ENCODE measurements at places on chromosomes 4 and X.

DNA sequence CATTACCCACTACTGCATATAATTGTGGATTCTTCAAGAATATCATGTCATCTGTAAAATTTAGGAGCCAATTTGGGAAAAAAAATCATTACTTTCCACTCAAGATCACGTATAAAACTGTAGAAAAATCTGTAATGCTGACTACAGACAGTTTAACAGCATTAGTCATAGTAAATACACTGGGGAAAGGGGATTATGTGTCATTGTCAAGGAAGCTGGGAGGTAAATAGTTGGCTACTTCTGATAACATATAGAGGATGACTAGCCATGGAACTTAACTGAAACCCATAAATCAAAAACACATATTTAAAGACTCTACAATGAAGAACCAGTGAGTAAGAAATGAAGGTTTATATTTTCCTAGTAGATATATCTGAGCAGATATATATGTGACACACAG, 1666.4 kb upstream of the IGFBP7 start:
- DNase-seq, result no peak

DNA sequence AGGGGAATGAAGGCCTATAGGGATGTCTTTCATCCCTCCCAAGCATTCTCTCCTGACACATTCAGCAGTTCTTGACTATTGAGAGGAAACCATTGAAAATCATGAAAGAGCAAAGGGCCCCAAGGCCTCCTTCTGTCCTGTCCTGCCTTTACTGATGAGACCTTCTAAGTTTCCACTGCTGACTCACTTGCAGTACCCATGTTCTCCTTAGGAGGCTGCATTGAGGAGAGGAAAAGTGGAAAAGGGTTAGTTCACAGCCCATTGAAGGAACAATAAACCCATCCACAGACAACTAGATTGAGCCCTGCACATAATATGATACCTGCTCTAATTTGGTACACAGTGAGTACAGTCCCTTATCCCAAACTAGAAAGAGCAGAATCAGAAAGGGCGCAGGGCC, 115.1 kb upstream of the PNPLA4 start:
- DNase-seq, result no peak

DNA sequence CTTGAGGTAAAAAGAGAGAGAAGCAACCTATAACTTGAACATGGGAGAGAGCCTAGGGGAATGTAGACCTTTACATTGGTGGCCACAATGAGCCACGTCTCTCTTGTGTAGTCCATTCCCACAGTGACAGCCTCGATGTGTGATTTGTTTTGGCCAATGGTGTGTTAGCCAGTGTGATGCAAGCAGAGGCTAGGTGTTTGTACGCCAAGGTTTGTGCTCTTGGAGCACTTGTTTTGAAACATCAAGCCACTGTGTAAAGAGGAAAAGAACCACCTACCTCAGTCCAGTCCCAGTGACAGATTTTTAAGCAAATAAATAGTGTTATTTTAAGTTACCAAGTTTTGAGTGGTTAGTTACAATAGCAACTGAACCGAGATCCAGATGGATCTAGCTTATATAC, 23.9 kb upstream of the TMEM192 start:
- no peak for DNase-seq

GRCh38 chrX:14675500-14675899, 146.2 kb downstream of the GLRA2 start:
- DNase-seq, result no peak

DNA sequence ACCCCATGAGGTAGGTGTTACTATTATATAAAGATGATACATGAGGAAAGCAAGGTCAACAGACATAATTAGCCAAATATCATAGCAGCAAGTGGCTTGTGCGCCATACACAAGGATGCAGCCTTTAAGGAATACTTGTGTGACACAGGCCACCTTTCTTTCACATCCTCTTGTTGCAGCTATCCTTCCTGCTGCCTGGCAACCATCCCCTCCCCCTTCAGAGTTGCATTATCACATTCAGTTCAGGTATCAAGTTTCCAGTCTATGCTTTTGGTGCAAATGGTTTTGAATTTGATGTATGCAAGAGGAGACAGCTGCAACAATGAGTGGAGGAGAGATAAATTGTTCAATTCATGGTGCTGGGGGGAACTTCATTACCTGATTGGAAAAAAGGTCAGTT, 6.4 kb downstream of the ZCCHC18 start:
- no peak for DNase-seq

DNA sequence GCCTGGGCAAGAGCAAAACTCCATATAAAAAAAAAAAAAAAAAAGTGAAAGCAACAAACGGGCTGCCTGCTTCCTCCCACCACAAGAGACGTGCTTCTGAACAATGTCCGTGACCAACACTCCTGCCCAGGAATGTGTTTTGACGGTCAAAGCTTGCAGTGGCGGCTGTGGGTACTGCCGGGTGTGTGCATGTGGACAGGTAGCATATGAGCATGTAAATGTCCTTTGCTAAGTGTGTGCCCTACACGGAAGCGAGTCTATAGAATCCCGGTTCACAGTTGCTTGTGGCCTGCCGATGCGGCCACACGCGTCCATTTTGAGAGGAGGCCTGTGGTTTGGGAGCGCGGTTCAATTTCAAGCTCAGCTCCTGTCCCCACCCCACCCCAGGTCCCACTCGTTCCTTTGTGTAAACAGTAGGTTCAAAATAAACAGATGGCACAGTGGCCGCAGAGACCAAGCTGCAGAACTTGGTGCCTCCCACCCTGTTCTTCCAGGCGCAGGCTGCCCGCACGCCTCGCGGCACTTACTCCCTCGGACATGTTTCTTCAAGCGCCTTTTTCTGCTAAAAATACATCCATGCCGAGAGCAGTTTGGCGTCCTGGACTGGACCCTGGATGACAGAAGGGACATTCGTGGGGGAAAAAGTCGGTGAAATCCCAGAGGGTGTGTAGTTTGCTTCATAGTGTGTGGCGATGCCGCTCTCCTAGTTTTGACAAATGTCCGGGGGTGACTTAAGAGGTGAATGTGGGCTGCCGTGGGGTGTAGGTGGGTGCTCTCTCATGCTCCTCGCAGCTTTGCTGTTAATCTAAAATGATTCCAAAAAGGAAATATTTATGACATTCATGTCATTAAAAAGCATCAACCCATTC, 11.5 kb upstream of the NKX1-1 start:
- DNase-seq, result no peak

GRCh38 chr4:149050840-149051239, 608.6 kb upstream of the NR3C2 start:
- DNase-seq, result no peak

DNA sequence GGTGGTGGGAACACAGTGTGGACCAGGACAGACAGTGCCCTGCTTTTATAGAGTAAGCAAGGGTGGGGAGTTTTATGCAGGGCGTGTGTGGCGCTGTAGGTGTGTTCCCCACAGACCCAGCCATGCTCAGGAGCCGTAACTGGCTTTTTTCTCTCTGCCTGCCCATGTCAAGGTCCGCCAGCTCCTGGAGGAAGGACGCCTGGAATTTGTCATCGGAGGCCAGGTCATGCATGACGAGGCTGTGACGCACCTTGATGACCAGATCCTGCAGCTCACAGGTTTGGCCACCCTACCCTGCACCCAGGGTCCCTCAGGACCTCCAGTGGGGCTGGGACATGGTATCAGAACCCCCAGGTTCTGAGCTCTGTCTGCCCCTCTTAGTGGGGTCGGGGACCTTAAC, 3.2 kb downstream of the MAN2B2 start:
- DNase-seq, result no peak

DNA sequence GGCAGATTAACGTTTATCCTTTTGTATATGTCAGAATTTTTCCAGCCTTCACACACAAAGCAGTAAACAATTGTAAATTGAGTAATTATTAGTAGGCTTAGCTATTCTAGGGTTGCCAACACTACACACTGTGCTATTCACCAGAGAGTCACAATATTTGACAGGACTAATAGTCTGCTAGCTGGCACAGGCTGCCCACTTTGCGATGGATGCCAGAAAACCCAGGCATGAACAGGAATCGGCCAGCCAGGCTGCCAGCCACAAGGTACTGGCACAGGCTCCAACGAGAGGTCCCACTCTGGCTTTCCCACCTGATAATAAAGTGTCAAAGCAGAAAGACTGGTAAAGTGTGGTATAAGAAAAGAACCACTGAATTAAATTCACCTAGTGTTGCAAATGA, 94.8 kb downstream of the TET2 start:
- peak; percentile 87 for DNase-seq

- DNase-seq, result no peak
These were observed 71.5 kb downstream of the SLC16A2 start for GRCh38 chrX:74492720-74493201.

DNA sequence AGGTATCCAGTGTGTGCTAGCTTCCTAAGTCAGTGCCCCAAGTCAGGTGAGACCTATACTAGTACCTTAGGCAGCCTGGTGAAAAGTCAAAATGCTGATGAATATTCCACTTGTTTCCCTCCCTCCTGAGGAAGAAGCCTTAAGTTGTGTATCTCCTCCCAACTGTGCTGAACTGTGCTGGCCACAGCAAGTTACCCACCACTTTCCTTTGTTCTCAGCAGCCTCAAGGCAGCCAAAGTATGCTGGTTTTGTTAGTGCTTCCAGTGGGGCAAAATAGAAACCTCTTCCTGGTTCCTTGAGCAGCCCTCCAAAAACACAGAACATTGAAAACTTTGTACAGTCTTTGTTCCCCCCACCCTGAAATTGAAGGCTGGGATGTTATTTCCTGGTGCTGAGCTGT, 13.9 kb downstream of the ATG4A start:
- no peak for DNase-seq

DNA sequence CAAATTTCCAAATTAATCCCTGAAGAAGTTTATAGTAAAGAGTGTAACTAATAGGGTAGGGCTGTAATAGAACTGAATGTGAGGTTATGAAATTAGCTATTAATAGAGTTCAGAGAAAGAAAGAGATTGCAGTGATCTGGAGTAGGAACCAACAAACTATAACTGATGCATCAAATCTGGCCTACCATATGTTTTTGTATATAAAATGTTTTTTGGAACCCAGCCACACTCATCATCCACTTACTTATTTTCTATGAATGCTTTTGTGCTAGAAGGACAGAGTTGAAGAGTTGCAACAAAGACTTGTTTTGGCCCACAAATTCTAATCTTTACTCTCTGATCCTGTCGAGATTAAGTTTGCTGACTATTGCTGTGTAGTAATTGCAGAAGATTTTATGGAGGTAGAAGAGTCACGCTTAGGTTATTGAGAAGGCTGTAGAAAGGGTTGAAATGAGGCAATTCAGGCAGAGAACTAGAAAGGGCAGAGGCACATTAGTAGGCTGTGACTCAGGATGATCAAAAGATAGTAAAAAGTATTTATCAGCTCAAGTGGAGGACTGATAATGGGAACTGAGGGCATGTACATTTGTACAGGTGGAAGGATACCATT, 298.7 kb upstream of the EMCN start:
- DNase-seq, result no peak

GRCh38 chr4:1751155-1751918, 30.0 kb downstream of the TACC3 start:
- DNase-seq, result no peak

DNA sequence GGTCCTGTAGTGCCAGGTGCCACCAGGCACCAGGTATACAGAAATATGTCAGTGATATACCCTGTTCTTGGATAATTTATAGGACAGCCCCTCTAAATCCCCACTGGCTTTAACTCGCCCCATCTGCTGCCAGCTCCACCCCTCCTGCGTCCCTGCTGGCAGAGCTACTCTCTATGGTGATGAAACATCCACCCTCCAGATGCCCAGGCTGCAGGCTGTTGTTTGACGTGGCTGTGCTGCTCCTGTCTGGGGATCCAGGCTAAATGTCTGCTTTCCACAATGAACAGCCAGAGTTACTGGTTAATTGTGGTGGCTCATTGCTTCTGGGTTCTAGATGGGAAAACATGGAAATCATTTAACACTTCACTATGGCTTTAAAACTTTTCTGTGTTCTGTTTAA, 12.9 kb downstream of the NHSL2 start:
- no peak for DNase-seq

DNA sequence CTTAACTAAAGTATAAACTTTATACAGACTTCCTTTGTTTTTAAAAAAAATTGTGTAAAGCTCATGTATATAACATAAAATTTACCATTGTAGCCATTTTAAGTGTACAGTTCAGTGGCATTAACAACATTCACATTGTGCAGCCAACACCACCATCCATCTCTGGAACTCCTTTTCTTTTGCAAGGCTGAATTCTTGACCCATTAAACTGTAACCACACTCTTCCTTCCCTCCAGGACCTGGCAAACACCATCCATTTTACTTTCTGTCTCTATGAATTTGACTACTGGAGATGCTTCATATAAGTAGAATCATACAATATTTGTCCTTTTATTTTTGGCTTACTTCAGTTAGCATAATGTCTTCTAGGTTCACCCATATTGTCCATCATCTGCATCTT, 104.7 kb downstream of the RASL11B start:
- DNase-seq, result no peak

GRCh38 chrX:136199365-136199764, 51.8 kb downstream of the MAP7D3 start:
- no peak for DNase-seq

GRCh38 chr4:112214390-112215264, 17.0 kb upstream of the AP1AR start:
- DNase-seq, result no peak

GRCh38 chrX:47097018-47097417, 18.8 kb downstream of the RGN start:
- no peak for DNase-seq

- DNase-seq, result no peak
These were observed 430.7 kb downstream of the IDS start for GRCh38 chrX:149074398-149074797.

DNA sequence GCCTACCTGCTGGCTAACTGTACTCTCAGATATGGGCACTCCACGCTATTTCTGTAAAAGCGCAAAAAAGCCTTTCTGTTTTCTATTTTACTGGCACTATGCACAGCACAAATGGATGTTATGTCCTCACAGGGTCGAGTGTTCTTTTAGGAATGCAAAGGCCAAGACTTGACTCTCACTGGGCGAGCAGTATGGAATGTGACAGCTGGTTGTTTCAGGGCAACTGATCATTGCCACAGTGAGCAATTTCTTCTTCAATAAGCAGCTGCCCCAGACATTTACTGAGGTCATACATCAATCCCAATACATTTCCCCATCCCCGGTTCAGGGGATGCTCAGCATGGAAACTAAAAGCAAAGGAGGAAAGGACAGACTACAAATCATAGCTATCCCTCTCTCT, 58.2 kb downstream of the PDE5A start:
- DNase-seq, result no peak

DNA sequence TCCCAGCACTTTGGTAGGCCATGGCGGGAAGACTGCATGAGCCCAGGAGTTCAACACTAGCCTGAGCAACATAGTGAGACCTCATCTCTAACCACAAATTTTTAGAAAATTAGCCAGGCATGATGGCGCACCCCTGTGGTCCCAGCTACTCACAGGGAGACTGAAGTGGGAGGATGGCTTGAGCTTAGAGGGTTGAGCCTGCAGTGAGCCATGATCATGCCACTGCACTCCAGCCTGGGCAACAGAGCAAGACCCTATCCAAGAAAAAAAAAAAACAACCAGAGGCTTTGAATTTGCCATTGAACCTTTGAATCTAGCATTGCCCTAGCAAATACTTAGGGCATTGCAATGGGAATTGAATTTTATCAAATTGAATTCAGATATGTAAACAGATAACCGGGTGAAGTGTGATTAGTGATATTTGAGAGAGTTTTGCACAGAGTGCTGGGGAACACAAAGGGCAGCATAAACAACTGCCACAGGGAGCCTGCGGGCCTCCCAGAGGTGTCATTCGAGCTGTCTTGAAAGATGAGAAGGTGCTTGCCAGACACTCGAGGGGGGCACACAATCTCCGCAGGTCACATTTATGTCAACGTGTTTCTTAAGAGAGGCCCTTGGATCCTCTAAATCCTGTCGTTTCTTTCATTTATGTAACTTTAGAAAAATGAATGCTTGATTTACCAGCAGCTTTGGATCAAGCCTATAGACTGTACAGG, 200.3 kb downstream of the AASDH start:
- DNase-seq, result no peak

GRCh38 chr4:45831692-45832091, 292.2 kb downstream of the GABRG1 start:
- no peak for DNase-seq

All from Ammon's horn (tissue), 1 donor.